HEK293T (cell line): ENCODE measurements at places on chromosomes 13 and 19.

GRCh38 chr13:113879017-113879416 is 15.1 kb upstream of the GAS6 start:
- DNase-seq = no peak

GRCh38 chr13:43354153-43354945 is 331.0 kb downstream of the DNAJC15 start:
- no peak for DNase-seq

- no peak for DNase-seq
Observed at GRCh38 chr13:77508959-77509620, 26.4 kb upstream of the SCEL start.

GRCh38 chr13:28056970-28057712 is 43.2 kb downstream of the FLT3 start:
- no peak for DNase-seq

GRCh38 chr19:44626048-44626624 is 12.8 kb downstream of the IGSF23 start:
- no peak for DNase-seq

GRCh38 chr13:114124921-114125320 is 7.5 kb downstream of the RASA3 start:
- DNase-seq = no peak

GRCh38 chr13:113934576-113934975 is 39.3 kb downstream of the C13orf46 start:
- DNase-seq = no peak

DNA sequence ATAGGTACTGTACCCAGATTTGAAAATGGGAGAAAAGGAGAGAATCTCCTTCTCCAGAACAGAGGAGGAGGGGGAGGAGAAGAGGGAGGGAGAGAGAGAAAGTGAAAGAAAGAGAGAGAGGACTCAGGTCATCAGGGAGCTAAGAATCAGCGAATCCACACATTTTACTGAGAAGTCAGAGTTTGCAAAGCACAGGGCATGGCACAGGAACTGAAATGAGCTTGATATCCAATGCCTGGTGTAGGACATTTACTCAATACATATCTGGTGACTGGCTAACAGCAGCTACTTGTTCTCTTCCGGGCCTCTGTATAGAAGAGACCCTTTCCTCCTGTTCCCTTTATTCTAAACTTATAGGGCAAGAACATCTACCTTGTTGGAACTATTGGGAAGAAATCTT is 375.1 kb downstream of the KLF5 start:
- no peak for DNase-seq

DNA sequence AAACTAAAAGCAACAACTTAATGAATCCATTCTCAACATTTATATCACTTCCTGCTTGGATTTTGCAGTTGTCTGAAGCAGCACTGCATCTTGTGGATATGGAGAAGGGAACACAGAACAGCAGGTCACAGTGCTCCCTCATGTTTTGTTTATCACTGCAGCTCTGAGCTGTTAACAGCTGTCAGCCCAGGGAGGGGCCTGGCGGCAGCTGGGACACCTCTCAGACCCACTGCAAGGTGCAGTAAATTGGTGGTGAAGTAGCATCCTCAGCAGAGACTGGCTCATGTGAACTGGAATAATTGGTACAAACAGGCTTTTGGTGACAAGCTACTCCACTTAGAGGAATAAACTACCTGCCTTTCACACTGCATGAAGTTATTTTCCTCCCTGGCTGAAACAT is 170.4 kb downstream of the LIG4 start:
- DNase-seq = no peak

DNA sequence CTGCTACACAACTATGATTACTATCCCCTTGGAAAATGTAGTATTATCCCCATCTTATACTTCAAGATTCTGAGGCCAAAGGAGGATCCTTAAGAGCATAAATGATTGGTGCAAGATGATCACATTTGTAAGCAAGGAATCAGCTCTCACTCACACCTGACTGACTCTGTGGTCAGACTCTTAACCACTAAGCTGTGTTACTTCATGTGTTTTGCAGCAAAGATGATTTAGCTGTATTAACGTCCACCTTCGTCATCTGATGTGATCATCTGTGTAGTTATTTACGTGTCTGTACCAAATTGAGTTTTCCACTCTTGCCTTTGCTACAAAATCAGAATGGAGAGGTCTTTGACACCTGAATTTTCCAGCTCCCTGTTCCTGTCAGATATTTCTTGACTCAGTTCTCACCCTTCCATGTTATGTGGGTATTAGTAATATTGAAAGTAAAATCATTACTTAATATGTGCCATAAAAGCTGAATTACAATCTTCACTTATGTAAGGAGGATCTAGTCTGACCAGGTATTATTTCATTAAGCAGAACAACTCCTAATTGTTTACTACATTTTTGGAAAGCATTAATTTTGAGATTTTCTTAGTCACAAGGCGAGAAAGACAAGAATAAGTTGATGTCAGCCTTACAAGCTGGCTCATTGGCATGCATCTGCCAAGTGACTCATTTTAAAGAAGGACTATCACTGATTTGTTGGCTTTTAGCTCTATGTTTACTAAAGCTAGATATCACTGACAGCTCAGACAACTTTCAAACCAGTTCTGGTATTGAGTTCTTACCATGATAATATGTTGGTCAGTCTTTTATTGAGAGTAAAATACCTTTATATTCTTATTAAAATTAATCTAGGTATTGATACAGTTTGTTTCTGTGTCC is 1279.8 kb upstream of the PCDH9 start:
- DNase-seq = no peak

DNA sequence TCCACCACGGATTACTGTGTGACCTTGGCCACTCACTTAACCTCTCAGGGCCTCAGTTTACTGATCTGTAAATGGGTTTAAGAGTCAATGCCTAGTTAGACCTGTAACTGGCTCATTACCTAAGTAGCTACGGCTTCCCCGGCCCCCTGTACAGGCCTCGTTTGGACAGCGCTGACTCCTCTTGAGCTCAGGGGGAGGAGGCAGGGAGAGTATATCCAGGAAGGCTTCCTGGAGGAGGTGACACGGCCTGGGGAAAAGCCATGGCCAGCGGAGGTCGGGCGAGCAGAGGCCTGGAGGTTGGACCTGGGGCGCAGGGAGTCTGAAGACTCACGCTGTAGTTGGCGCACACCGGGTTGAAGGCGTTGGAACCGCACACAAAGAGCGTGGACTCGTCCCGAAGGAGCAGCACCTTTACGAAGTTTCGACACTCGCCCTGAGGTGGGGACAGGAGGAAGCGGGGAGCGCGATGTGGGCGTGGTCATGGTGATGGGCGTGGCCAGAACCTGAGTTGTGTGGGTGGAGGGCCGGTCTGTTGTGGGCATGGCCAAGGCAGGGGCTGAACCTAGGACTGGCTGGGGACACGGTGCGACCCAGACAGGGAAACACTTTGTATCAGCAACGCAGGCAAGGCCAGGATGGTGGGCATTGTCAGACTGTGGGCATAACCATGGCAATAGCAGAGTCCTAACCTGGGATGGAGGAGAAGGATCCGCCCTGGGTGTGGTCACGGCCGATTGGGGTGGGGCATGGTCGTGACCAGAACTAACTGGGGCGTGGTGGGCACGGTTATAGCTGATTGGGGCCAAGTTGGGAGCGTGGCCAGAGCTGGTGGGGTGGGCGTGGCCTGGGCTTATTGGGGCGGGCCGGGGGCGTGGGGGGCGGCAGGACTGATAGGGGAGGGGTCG is 3.6 kb downstream of the SEMA6B start:
- peak; percentile 77 for DNase-seq

DNA sequence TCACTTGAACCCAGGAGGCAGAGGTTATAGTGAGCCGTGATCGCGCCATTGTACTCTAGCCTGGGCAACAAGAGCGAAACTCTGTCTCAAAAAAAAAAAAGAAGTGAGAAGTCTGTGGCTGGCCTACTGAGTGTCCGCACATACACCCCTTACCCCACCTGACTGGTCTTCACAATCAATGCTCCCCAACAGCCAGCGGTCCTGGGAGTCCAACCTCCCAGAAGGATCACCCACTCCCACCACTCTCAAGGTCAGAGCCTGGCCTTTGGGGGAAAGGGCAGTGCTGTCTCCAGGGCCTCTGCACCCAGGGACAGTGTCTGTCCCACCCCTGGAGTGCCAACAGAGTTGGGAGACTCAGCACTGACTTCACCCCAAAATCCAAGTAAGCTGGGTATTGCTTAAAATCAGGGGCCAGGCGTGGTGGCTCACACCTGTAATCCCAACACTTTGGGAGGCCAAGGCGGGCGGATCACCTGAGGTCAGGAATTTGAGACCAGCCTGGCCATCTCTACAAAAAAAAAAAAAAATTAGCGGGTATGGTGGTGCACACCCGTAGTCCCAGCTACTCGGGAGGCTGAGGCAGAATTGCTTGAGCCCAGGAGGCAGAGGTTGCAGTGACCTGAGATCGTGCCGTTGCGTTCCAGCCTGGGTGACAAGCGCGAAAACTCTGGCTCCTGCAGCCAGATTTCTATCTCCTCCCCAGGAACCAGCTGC is 2.3 kb upstream of the CD320 start:
- DNase-seq = no peak

DNA sequence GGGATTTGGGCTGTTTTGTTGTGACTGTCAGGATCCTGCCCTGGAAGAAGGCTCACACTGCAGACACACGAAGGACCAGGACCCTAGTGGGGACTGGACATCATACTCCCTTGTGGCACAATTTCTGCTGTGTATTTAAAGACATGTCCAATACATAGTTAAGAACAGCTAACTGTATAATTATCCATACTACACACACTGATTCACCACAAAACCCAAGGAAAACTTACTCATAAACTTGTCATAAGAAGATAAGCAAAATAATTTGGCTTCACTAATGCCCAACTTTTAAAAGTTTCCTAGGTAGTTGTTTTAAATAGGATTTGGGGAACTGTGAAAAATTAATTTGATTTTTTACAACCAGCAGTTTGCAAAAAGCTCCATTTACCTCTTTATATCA is 46.1 kb downstream of the LATS2 start:
- DNase-seq = no peak

DNA sequence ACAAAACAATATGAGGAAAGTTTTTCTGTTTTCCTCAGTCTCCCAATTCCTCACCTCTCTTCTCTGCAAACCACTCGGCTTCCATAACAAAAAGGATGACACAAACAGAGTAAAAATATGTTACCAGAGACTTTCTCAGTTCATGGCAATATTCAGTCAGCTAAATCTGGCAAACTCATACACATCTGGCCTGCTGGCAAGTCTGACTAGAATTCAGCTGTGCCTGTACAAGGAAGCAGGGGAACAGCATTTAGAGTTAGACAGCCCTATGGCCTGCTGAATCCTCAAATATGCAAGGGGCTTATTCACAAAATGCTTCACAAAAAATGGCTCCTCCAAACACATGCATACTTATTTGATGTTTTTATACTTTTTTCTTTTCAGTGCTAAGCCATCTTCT is 227.8 kb downstream of the ENOX1 start:
- no peak for DNase-seq

DNA sequence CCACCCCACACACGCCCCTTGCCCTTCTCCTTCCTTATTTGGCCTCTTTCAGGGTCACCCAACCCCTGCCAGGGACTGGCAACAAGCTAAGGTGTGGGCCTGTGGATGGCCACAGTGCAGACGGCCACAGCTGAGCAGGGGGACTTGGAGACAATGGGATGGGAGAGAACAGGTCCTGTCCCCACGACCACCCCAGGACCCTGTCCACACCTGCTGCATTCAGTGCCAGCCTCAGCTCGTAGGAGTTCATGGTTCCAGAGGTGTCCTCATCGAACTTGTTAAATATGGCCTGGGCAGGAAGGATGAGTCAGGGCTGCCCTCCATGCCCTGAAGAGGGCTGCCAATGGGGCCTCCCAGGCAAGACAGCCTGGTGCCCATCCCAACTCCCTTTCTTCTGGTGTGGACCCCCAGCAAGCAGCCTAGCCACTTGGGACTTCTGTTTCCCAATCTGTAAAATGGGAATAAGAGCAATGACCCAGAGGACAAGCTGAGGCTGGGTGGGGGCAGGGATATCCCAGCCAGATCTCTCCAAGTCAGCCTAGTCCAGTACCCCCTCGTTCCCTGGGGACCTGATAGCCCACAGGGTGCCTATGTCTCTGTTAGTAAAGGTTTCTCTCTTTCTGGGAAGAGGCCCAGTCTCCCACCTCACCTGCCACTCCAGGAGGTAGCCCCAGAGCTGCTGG is 10.6 kb downstream of the CAPN12 start:
- DNase-seq = no peak

DNA sequence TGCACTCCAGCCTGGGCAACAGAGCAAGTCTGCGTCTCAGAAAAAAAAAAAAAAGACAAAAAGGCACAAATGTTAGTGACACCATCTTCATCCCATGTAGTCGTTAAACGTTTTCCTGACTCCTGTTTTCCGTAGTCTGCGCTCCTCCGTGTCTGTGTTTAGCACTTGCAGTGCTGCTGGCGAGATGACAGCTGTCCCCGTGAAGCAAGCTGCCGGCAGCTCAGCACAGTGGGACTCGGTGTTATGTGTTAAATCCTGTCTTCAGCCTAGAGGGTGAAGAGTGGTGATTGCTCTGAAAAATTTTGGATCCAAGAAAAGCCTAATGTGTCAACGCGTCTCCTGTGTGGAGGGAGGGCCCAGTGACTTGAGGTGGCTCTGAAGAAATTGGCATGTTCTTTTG is 18.4 kb downstream of the UBXN6 start:
- DNase-seq = no peak

- no peak for DNase-seq
Observed at GRCh38 chr13:112842343-112842856, 126.6 kb upstream of the MCF2L start.

GRCh38 chr13:19795956-19796355 is 13.2 kb upstream of the PSPC1 start:
- no peak for DNase-seq

DNA sequence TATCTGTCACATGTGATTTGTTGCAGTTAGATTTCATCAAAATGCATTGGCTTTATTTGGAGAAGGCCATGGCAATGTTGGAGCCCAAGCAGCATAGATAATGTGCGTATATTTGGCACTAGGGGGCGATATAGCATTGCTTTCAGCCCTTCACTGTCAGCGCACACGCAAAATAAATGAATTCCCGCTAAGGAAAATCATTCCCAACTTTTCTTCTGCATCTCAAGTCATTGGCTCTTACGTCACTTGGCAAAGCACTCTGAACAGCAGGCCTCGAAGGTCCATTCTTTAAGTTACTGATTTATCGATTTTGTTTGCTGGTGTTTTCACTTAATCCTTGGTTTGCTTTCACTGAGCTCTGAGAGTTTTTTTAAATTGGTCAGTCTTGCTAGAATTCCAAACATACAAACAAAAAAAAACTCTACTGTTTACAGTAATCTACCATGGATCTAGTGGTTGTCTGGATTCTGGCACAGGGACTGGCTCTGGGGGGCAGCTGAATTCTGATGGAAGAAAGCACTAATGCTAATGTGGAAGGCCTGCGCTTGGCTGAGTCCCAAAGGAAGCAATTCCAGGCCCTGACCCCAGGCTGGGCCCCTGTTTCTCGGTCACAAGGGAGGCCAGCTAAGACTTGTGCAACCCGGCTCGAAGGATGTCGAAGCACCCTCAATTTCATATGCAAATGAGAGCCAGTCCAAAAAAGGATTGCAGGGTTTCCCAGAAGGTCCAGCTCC is 97.7 kb upstream of the IPO5 start:
- DNase-seq = peak; percentile 65

DNA sequence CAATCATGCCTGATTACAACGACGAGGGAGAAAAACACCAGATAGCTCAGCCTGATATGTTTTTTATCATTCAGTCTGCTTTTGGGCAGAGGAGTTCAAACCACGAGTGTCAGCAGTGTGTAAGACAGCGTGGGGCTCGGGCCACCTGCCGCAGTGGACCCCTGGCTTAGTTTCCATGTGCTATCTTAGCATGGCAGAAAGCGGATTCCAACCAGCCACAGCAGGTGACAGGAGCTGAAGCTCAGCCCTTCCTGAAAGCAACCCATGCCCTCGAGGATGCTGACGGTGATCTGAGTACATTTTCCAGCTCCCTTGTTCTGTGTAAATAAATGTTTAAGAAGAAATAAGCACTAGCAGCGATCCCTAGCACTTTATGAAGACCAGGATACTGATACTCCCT is 32.2 kb upstream of the MBNL2 start:
- no peak for DNase-seq
